ENCODE measurements at places on chromosomes 2 and 18.

- DNase-seq: no peak
Measured at GRCh38 chr2:17583166-17583565, 42.7 kb downstream of the VSNL1 start.

DNA sequence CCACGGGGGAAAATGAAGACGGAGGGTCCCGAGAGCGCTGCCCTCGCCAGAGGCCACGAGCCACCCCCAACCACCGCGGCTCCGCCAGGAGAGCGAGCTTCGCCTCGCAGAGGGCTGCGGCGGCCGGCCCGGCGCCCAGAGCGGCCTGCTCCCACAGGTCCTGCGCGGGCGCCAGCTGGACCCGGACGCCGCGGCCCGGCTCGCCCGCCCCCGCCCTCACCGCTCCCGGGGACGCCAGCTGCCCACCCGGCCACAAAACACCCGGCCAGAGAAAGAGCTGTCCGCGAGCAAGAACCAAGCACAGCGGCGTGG lies 709 bp downstream of the PTPN2 start:
- no peak for DNase-seq

GRCh38 chr2:232436381-232437194 lies 19.4 kb upstream of the ALPI start:
- no peak for DNase-seq

GRCh38 chr2:99841749-99842148 lies 300.6 kb downstream of the AFF3 start:
- DNase-seq: no peak

GRCh38 chr18:4851301-4851976 lies 345.6 kb downstream of the AKAIN1 start:
- DNase-seq: no peak

- DNase-seq: no peak
Measured at GRCh38 chr2:41141146-41141791, 689.4 kb upstream of the SLC8A1 start.

DNA sequence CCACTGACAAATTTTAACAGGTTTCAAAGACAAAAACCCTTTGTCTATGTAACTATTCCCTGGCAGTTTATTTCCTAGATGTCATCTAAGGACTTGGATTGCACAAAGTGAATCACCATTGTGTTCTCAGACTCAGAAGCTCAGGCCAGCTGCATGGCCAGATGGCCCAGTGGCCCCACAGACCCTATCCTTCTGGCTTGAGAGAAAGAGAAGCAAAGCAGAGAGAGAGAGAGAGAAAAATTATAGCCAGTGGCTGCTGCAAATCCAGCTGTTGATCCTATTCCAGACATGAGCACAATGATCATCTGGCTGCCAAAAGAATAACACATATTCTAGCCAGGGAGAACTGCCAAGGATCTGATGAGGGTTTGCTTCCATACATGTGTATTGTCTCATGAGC lies 25.8 kb downstream of the CTLA4 start:
- peak; percentile 42 for DNase-seq

GRCh38 chr2:85394261-85394681 lies 15.9 kb downstream of the CAPG start:
- no peak for DNase-seq

DNA sequence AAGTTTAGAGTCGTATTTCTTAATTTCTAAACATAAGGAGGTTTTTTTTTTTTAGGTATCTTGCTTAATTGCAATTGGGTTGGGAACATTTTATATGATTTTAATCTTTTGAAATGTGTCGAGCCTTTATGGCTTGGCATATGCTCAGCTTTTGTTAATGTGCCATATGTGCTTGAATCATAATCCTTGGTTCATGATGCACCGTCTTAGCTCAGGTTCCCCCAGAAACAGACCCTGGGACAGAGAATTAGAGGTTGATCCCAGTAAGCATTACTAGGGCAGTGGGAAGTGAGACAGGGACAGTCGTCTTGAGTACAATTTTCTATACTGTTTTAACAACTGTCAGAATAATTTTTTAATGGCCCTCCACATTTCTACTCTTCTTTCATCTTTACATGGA lies 9.3 kb downstream of the CHCHD5 start:
- DNase-seq: no peak

- no peak for DNase-seq
Measured at GRCh38 chr2:29688429-29688828, 233.0 kb downstream of the ALK start.

- no peak for DNase-seq
Measured at GRCh38 chr2:232873909-232874641, 4.0 kb downstream of the SNORC start.

DNA sequence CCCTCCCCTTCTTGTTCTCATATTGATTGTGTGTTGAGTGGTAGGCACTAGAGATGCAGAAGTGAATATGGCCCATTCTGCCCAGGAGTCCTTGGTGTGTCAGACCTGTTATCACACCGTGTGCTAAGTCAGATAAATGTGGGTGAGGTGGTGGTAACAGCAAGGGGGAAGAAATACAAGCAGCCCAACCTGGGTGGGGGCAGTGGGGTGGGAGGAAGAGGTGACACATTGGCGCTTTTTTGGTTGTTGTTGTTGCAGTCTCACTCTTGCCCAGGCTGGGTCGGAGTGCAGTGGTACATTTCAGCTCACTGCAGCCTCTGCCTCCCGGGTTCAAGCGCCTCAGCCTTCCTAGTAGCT lies 12.8 kb downstream of the B3GNT2 start:
- no peak for DNase-seq

DNA sequence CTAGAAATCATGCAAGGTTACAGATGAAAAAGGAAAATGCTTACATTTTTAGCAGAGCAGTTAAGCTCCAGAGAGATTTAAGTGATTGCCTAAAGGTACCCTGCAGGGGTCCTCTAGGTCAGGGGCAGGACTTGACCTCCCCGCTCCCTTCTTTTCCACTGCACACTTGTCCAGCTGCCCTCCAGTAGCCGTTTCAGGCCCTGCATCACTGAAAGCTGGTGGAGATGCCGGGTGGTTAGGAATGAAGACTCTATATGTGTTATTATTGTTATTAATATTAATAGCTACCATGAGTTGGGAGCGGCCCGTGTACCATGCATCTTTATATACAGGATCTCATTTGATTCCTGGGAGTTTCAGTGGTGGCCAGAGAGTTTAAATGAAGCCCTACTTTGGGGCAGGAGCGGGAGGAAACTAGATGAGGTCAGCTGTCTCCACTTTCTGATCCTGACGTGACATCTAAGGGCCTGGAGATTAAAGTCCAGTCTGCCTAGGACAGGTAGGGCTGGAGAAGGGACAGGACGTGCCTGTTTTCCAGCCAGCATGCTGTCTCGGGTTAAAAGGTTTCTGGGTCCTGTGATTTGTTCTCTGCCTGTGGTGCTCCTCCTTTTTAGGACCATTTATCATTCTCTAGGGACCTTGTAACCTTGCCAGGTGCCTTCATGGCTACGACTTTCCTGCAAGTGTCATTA lies 2.1 kb downstream of the TMEM37 start:
- no peak for DNase-seq

- DNase-seq: no peak
Measured at GRCh38 chr2:180604077-180604476, 376.3 kb upstream of the UBE2E3 start.

DNA sequence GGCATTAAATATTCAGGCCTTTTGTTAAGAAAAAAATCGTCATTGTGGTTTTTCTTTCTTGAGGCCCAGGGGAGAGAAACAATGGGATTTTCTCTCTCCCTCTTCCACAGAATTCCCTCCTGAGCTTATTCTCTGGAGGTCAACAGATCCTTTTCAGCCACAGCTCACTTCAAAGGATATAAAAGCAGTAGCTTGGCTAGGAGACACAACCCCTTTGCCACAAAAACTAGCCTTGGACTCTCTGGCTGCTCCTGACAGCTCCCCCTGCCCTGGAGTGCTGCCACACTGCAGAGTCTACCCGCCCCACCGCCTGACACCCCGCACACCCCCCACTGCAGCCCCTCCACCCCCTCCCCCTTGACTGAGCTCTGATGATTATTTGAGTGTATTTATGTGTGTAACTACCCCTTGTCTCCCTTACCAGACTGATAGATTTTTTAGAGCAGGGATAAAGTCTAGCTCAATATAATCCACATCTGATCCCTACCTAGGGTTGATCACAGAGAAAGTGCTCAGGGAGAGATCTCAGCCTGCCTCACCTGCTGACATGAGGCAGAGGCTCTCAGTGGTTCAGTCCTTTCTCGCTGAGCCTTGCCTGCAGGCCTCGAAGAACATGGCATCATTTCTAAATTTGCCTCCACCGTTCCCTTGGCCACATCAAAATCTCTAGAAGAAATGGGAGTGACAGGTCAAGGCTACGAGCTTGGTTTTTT lies 132.2 kb upstream of the SP5 start:
- no peak for DNase-seq

GRCh38 chr18:43882358-43883055 lies 605.2 kb upstream of the SYT4 start:
- no peak for DNase-seq
